ENCODE measurements at places on chromosomes 6 and 20.

- DNase-seq: no peak
Measured at GRCh38 chr6:163252061-163252591, 162.4 kb upstream of the QKI start.

DNA sequence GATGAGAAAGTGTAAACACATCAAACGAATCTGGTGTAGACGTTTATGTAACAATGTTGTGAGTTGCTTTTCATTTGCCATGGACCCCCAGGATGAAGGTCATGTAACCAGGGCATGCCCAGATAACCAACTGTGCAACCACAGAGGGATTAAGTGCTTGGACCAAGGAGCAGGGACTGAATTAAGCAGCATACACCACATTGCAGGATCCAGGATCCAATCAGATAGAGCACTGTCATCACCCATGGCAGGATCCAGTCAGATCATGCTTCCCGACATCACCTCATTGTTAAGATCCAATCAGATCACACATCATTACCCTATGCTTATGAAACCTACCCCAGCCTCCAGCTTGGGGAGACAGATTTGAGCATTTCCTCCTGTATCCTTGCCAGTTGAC, 74.3 kb upstream of the RCAN2 start:
- no peak for DNase-seq

DNA sequence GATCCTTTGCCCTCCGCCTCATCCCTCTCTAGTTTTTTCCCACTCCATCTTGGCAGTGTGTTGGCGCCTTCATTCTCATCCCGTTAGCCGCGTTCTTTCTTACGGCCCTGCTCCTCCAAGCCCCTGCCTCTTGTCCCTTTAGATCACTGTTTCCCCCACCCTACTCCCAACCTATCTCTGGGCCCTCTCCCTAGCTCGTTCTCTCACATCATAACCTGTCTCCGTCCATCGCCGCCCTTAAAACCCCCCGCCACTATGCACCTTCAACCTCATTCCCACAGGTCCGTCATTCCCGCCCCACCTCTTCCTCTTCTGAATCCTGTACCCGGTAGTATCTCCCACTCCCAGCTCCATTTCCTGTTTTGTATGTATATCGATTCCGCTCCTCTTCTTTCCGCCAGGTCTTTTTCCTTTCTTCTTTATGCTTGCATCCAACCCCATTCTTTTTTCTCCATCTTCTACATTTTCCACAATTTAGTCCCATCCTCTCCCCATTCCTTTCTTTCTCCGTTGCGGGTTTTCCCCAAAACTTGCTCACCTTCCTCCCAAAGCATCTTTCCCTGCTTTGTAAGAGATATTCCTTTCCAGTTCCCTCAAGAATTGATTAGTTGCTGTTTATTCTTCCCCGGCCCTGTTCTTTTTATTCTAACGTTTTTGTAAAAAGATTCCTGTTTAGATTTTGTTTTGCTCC, 671 bp downstream of the EFHC1 start:
- peak; percentile 62 for DNase-seq

- no peak for DNase-seq
Measured at GRCh38 chr20:63738687-63739129, 868 bp upstream of the SLC2A4RG start.

DNA sequence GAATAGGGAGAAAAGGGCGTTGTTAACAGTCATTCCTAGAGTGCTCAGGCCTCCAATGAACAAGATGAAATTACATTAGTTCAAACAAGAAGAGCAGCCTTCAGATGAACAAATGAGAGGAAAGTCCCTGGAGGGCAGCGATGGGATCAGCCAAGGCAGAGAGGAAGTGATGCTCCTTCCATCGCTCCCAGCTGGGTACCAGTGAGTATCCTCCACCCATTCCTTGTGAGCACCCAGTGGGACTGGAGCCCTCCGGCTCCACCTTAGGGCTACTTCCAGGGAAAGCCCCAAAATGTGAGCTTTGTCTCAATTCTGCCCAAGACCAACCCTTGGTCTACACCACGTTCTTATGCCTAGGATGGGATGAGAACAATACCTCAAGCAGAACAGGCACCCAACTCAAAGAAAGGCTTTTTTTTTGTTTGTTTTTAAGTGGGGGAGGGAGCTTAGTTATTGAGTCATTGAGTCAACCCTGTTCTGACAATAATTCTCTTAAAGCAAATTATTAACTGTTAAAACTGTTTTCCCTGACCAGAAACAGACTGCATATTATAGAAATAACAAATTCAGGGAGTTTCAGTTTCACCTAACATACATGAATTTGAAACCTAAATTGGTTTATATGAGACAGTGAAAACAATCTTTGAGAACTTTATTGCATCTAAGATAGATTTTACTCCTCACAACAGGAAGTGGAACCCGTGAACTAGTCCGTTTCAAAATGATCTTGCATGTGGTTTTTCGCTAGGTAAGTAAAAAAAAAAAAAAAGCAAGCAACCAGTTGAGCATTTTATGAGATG, 106.9 kb downstream of the IPCEF1 start:
- DNase-seq: no peak

- no peak for DNase-seq
Measured at GRCh38 chr6:128990360-128990759, 107.4 kb downstream of the LAMA2 start.

GRCh38 chr6:134531611-134532010, 213.7 kb upstream of the SGK1 start:
- DNase-seq: no peak

- no peak for DNase-seq
Measured at GRCh38 chr20:46305973-46306360, 2.3 kb downstream of the CDH22 start.

DNA sequence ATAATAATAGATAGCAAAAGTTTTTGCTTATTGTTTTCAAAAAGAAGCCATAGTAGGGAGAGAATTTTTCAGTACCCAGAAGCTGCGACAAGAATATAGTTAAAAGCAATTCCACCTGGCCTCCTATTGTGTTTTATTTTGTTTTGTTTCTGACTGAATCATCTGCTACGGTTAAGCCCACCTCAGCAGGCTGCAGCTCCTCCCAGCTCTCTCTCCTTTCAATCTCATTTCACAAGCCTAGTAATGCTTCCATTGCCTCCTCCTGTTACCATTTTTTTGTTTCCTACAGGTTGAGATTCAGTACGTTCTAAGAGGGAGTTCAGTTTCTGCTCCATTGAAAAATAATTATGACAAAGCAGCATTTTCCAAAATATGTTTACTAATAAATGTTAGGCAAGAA, 77.9 kb downstream of the PCSK2 start:
- no peak for DNase-seq

- no peak for DNase-seq
Measured at GRCh38 chr6:157264701-157265100, 58.6 kb downstream of the TMEM242 start.

- no peak for DNase-seq
Measured at GRCh38 chr6:31676904-31677303, 4.0 kb downstream of the LY6G5C start.

GRCh38 chr6:84867521-84867920, 103.1 kb upstream of the TBX18 start:
- no peak for DNase-seq

GRCh38 chr20:33119725-33120720, 40.6 kb downstream of the BPIFB4 start:
- no peak for DNase-seq

- no peak for DNase-seq
Measured at GRCh38 chr20:60191014-60191413, 232.8 kb downstream of the CDH26 start.

GRCh38 chr6:16909658-16910360, 148.5 kb upstream of the ATXN1 start:
- DNase-seq: no peak

- DNase-seq: no peak
Measured at GRCh38 chr20:58553166-58553696, 38.0 kb upstream of the APCDD1L start.

- no peak for DNase-seq
Measured at GRCh38 chr6:75204959-75205775, 686 bp downstream of the COL12A1 start.

DNA sequence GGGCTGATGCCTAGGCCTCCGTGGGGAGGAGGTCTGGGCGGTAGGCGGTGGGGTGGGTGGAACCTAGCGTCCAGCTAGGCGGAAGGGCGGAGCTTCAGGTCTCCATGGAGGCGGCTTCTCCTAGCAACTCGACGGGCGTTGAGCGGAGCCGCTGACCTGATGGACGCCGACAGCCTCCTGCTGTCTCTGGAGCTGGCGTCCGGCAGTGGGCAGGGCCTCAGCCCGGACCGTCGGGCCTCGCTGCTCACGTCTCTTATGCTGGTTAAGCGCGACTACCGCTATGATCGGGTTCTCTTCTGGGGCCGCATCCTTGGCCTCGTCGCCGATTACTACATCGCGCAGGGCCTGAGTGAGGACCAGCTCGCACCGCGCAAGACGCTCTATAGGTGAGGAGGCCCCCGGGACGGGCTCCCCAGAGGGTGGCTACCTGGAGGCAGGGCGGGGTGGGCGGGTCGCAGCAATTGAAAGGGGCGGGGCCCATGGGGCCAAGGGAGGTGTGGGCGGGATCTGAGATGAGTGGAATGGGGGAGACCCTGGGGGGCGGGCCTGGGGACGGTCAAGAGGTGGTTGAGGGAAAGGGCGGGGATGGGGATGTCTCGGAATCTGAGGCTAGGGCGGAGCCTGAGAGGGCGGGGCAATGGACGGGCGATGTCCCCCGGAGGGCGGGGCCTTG, at the start of gene RSPH9:
TSS of gene RSPH9 (plus strand) at position 97 of the 673 bp plus-strand sequence. CDS start at position 160, 63 bp downstream.
- DNase-seq: no peak

DNA sequence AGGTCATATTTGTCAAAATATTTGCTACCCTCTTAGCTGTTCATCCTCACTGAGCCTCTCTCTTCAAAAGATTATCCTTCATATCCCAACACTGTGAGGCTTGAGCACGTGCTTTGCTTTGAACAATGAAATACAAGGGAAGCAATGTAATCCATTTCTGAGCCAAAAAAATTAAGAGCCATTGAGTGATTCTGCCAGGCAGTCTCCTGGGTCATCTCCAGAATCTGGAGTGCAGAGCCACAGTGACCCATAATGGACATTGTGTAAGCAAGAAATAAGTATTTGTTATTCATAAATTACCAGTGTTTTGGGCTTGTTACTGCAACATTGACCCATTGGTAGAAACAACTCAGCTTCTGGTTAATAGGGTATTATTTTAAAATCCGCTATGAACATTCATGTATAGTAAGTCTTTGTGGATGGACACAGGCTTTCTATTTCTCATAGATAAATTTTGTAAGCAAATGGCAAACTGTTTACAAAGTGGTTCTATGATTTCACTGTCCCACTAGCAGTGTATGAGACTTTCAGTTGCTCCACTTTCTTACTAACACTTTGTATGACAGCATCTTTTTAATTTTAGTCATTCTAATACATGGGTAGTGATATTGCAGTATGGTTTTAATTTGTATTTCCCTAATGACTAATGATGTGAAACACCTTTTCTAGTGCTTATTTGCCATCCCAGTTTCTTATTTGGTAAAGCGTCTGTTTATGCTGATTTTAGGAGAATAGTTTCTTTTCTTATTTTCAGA, 358.2 kb downstream of the PLCB1 start:
- DNase-seq: no peak

DNA sequence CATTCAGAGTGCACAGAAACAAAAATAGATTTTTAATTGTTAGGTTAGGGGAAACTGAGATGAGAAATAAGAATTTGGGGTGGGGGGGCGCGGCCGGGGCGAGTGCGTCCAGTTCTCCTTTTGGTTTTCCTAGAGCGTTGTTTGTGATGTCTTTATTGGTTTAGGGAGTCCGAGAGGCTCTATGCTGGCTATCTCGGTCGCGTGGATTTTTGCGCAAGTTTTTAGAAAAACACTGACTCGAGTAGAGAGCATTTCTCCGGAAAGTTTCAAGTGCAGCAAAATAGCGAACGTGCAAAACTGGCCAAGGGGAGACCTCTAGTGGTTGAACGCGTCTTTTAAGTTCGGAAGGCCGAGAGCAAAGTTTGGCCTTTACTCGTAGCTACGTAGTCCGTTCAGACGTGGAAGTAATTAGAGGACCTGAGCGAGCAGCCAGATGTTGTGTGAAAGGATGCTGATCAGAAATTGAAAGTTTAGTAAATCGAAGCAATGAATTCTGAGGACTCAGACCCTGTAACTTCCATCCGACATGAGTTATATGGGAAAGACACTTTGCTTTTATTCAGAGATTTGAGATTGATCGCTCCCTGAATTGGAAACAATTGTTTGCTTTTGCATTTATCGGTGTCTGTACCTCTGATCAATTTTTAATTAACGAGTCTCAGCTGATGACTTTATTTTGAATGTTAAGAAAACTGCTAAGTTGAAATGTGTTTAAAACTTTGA, 2.7 kb downstream of the L3MBTL3 start:
- DNase-seq: peak; percentile 87

DNA sequence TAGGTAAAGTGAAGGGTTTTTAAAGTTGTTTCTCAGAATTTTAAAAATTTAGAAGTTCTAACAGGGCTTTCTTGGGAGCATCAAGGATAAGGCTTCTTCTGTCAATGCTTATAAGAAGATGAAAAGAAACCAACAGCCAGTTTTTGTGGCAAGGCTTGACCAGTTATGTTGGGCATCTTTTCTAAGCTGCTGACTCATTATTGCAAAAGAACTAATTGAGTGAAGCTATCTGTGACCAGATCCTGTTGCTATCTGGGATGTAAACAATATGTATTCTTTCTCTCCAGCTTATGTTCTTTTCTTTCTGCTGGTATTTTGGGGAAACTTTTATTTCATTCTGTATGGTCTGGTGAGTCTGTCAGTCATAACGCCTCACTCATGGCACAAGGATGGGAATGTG, 643.8 kb downstream of the HDGFL1 start:
- no peak for DNase-seq

- DNase-seq: no peak
Measured at GRCh38 chr6:149560736-149561135, 5.4 kb upstream of the GINM1 start.

GRCh38 chr20:44660581-44660980, 9.1 kb upstream of the ADA start:
- no peak for DNase-seq

Measured in putamen (tissue), 1 donor.